Urothelium cell line (cell line): ENCODE measurements at places on chromosomes 5 and 9.

DNA sequence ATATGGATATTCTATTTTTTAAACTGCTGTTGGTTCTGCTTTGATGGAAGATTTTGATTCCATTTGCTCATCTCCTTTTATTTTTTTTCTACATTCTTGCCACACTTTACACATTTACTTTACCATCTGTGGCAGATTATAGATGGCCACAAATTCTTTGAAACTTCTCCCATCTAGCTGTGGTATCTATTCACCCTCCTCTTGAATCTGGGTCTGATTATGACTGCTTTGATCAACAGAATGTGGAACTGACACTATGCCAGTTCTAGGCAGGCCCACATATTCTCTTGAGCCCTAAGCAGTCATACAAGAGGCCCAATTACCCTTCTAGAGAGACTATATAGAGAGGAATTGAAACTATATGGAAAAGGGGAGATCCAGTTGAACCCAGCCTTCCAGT lies 439.0 kb upstream of the PTGER4 start:
- no peak for DNase-seq

- no peak for DNase-seq
These were observed 40.1 kb upstream of the STX17 start for GRCh38 chr9:99866398-99866797.

- DNase-seq: no peak
These were observed 538.5 kb upstream of the TUSC1 start for GRCh38 chr9:26216702-26217101.

GRCh38 chr9:97365634-97366033 lies 46.3 kb upstream of the TDRD7 start:
- DNase-seq: no peak

GRCh38 chr9:33109097-33109496 lies 32.6 kb upstream of the SMU1 start:
- no peak for DNase-seq
